ENCODE measurements at places on chromosomes 7 and 10.

- no peak for DNase-seq
Observed at GRCh38 chr10:62062752-62063512, 161.4 kb downstream of the ARID5B start.

DNA sequence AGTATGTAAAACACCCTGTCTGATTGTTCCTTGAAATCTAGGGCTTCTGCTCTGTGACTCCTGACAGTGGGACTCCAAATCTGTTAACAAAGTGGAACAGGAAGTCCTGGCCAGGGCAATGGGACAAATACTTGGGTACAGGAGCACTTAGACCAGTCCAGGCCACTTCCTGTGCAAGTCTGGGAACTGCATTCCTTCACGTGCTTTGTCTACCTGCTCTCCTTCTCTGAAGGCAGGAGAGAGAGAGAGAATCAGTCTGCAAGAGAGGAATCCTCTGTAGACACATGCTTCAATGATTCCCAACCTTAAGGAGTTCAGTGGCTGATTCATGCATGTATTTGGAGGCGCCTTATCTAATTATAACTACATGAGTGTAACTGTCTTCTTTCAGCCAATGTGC lies 530.2 kb downstream of the GATA3 start:
- no peak for DNase-seq

- DNase-seq = no peak
Observed at GRCh38 chr7:41491308-41491707, 211.6 kb downstream of the INHBA start.

- DNase-seq = no peak
Observed at GRCh38 chr7:116400522-116400921, 99.0 kb upstream of the CAV2 start.

Measured in stimulated activated CD8-positive, alpha-beta memory T cell treated with anti-CD3 and anti-CD28 coated beads, Interleukin-2, amount 100 ng/mL, for 1 hour (primary cell).